ENCODE measurements at places on chromosomes 12 and 14. TPM values are rescaled to one million over a fixed set of nuclear protein-coding genes. Genes with fewer than 3 reads are reported as not detected.

GRCh38 chr12:109710747-109711595, 2.7 kb upstream of the FAM222A start:
- DNase-seq: peak; percentile 48

The TC2N gene
- polyA plus RNA-seq: 0.43 TPM

GRCh38 chr12:52147367-52147963, 44.3 kb downstream of the KRT80 start:
- DNase-seq: peak; percentile 100

The RNF31 gene
- 20.2 TPM for polyA plus RNA-seq

The AP5M1 gene
- polyA plus RNA-seq: 23.7 TPM

DNA sequence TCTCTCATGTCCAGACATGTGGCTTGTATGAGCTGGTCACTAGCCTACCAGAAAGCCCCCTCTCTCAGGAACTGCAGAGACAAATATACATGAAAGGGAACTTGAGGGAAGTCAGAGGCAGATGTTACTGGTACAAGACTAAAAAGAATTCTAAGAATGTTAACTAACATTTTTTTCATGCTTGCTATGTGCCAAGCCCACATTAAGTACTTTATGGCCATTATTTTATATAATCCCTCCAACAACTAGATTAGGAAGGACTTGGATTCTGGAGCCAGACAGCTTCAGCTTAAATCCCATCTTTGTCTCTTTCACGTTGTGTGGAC, 24.6 kb downstream of the TTC9 start:
- DNase-seq: no peak

- DNase-seq: peak; percentile 51
Observed at GRCh38 chr14:28751467-28752058, 15.0 kb upstream of the FOXG1 start.

The SIX6 gene
- not detected for polyA plus RNA-seq

DNA sequence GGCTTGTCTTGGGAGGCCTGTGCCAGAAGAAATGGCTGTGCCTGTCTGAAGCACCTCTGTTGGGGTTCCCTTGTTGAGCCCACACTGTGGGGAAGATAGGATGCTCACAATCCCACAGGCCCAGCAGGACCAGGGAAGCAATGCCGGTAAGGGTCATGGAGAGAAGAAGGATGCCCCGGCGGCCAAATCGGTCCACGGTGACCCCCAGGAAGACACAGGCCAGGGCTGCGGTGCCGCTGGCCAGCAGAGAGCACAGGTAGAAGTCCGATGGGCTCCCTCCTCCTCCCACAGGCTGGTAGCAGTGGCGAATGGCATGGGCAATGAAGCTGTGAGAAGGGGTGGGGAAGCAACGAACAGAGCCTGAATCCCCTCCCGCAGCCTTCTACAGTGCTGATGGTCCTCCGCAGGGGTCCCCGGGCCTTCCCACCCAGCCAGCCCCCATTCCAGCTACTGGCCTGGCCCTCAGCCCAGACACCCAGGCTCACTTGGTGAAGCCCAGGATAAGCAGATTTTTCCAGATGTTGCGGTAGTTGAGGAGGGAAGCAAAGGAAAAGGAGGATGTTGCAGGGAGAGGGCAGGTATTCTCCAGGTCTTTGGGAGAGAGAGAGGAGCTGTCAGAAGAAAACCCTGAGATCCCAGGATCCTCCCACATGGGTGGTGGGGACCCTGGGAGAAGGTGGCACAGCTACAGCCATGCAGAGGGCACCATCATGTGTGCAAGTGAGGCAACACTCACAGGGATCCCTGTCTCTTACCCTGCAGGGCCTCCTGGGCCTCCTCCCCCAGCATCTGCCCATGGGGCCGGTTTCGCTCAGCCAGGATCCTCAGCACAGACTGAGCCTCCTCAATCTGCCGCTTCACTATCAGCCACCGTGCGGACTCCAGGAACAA, 5.0 kb downstream of the SLC22A17 start:
- no peak for DNase-seq

The SDR9C7 gene
- polyA plus RNA-seq: not detected

GRCh38 chr12:23948291-23948690, 1.2 kb downstream of the SOX5 start:
- DNase-seq: no peak
